GM12892 (cell line): ENCODE measurements at places on chromosomes 4 and X.

- no peak for DNase-seq
Measured at GRCh38 chrX:84469226-84469625, 33.0 kb downstream of the HDX start.

DNA sequence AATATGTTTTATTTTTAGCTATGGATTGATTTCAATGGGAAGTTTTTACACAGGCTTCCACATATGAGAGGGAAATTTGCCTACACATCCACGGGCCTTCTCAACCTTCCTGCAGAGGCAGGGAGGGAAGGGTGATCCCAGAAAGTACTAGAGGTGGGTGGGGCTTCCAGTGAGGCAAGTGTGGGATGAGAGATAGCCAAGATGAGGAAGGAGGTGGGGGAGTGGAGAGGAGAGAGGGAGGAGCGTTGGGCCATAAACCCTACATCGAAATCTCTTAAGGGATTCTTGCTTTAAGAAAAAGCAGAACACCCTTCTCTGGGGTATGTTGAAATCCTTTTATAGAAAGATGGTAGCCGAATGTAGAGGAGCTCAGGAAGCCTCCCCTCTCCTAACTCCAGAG lies 19.0 kb downstream of the NKX6-1 start:
- DNase-seq = no peak

DNA sequence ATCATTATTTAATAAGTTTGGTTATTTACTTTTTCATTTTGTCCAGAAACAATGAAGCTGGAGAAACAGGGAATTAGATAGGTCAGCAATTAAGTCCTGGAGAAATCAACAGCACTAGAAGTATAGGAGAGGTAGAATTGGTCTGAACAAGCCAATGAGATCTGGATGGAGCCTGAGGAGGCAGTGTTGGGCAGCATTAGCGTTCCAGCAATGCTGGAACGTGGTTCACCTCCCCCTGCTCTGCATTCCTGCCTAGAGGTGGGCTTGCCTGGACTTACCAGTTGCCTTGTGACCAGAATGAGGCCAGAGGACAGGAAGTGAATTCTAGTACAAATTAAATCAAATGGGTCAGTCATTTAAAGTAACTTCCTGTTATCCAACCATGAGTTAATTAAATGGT lies 4.6 kb downstream of the RASSF6 start:
- DNase-seq = no peak

DNA sequence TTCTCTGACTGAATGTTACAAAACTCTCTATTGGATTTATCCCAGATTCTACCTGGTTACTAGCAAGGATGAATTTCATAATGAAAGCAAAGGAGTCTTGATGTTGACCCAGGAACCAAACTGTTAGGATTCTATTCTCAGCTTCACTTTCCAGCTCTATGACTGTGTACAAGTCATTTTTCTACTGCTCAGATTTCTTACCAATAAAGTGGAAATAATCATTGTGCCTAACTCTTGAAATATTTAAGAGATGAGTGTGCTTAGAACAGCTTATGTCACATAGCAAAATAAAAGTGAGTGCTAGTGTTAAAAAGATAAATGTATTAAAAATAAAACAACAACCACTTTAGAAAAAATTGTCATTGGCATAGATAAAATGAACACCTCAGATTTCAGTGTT lies 45.6 kb downstream of the EPHA5 start:
- no peak for DNase-seq

GRCh38 chrX:48540028-48540375 lies 488 bp downstream of the TBC1D25 start:
- no peak for DNase-seq

GRCh38 chrX:118116713-118117550 lies at the start of gene KLHL13:
TSS of gene KLHL13 (minus strand) at chrX:118116810. CDS start at chrX:118028473, 88,337 bp downstream.
- DNase-seq = peak; percentile 41

DNA sequence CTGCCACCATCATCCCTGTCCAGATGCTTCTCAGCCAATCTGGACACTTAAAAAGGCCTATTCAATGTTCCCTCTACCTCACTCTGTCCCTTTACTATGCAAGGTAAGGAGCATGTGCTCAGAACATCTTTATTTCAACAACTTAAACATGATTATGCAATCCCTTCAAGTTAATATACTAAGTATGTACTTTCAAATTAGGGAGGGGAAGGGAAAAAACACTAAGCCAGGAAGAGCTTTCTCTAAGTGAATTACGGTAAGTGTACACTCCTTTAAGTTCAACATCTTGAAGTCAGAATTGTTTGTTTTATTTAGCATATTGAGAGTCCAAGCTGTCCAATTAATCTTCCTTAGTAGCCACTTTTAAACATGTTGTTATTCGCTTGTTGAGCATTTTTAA lies 14.1 kb downstream of the SLC10A7 start:
- no peak for DNase-seq

GRCh38 chr4:3531318-3531878 lies 824 bp downstream of the LRPAP1 start:
- no peak for DNase-seq
